Naive thymus-derived CD4-positive, alpha-beta T cell (primary cell): ENCODE measurements at places on chromosomes 4 and X. TPM values are rescaled to one million over a fixed set of nuclear protein-coding genes. Genes with fewer than 3 reads are reported as not detected.
A peak's percentile ranks its signal among the peaks of the same experiment; 100 is the strongest.

DNA sequence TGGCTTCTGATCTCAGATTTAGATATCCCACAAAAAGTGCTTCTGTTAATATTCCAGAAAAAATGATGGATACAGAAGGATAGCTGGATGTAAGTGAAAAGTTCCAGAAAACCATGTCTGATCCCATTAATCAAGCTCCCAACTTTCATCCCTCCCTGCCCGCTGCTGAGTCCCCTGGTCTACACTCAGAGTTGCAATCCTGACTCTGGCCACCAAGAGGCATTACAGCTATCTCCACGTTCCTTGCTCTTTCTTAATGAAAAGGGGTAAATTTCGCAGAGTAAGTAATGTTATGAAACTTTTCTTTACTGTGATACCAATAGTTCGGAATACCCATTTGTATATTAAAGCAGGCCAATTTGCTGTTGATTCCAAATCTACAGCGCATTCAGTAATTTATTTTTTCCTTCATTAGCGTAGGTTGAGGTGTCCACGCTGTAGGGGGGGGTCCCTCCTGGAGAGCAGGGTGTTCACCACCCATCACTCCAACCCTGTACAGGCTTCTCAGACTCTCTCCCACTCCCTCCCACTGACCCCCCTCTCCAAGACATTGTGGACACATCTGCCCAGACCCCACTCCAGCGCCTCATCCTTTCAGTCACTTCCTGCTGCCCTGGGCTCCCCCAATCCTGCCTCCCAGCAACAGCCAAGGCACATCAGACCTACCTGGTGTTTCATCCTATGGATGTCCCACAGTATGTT, 55.1 kb downstream of the RAB40A start:
- no peaks in the 10 kb centered on the region for H3K27me3 ChIP-seq
- H3K4me3 ChIP-seq, result peak overlapping the region; percentile 70
- H3K36me3 ChIP-seq, result no peaks in the 10 kb centered on the region
- DNase-seq, result peak; percentile 25

DNA sequence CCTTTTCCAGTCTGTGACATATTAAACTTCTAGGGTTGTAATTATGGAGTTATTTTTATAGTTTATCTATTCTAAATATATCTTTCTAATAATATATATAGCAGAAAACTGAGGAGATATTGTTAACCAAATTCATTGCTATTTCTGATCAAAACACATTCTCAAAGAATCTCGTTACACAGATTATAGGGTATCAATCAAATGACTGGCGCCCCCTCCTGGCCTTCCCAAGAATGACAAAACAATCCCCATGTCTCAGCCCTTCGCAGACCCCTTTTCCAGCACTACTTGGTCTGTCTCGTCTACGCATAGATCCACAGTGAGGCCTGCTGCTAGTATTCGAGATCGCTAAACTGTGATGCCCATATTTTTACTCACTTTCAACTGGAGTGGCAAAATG, 209.3 kb downstream of the GPC3 start:
- peak; percentile 54 for DNase-seq
- no peak overlapping the region for H3K4me3 ChIP-seq
- H3K4me1 ChIP-seq, result no peaks in the 10 kb centered on the region
- H3K27ac ChIP-seq, result no peak overlapping the region
- H3K36me3 ChIP-seq, result no peaks in the 10 kb centered on the region
- H3K27me3 ChIP-seq, result no peaks in the 10 kb centered on the region

DNA sequence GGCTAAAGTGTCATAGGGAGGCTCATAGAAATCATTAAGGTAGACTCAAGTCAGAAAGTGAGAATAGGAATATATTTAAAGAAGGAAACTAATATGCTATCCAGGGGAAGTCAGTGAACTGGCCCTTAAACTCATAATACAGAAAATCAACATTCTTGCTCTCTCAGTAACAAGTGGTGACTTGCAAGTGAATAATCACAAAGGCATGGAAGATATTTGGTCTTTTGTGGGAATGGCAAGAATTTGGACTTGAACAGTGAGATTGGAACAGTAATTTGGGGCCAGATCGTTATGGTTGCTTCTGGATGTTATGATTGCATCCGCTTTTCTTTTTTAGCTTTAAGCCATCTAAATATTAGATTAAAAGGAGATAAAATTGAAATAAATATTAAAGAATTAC, 103.8 kb downstream of the TBC1D19 start:
- H3K4me3 ChIP-seq, result no peak overlapping the region
- H3K36me3 ChIP-seq, result no peaks in the 10 kb centered on the region
- no peaks in the 10 kb centered on the region for H3K4me1 ChIP-seq
- no peak overlapping the region for H3K27ac ChIP-seq
- H3K27me3 ChIP-seq, result no peaks in the 10 kb centered on the region

DNA sequence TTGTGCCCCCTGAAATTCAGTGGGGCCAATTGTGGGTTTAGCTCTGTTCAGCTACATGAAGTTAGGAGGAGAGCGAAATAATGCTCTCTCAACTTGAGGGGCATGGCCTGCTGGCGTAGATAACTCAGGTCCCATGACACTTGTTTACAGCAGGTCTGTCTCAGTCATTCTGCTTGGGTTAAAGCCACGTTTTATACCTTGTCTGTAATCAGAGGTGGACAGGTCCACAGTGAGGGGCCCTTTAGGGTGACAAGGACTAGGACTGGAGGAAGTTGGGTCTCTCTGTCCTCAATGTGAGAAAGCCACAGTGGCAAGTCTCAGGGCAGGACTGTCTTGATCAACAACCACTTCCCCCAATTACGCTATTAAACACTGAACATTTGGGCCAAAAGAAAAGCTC, 49.0 kb downstream of the PDHA1 start:
- DNase-seq, result no peak
- no peaks in the 10 kb centered on the region for H3K4me1 ChIP-seq
- H3K4me3 ChIP-seq, result no peak overlapping the region
- no peak overlapping the region for H3K27ac ChIP-seq
- H3K36me3 ChIP-seq, result no peaks in the 10 kb centered on the region
- H3K27me3 ChIP-seq, result no peaks in the 10 kb centered on the region

GRCh38 chrX:84611843-84612636, 109.8 kb upstream of the HDX start:
- no peaks in the 10 kb centered on the region for H3K36me3 ChIP-seq
- no peak overlapping the region for H3K4me3 ChIP-seq
- H3K27ac ChIP-seq, result no peak overlapping the region
- H3K27me3 ChIP-seq, result no peaks in the 10 kb centered on the region
- H3K4me1 ChIP-seq, result no peaks in the 10 kb centered on the region
- DNase-seq, result no peak

GRCh38 chrX:40683245-40683644, 35.9 kb upstream of the CXorf38 start:
- no peak overlapping the region for H3K27ac ChIP-seq
- H3K4me3 ChIP-seq, result no peak overlapping the region
- no peaks in the 10 kb centered on the region for H3K4me1 ChIP-seq
- H3K36me3 ChIP-seq, result peaks cover 44% of the 10 kb centered on the region

DNA sequence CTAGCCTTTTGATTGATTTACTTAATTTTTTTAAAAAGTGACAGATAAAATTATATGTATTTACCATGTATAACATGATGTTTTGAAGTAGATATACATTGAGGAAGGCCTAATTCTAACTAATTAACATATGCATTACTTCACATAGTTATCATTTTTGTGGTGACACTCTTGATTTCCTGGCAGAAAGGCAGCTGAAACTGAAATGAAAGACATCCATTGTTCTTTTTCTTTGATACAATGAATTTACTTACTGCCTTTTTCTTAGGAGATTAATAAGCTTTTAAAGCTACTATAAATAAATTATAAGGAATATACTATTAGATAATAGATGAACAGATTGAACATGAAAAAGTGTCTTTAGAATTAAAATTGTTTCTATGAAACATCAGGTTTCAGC, 26.7 kb downstream of the ANKRD50 start:
- no peaks in the 10 kb centered on the region for H3K4me1 ChIP-seq
- H3K27ac ChIP-seq, result no peak overlapping the region
- DNase-seq, result no peak
- H3K36me3 ChIP-seq, result no peaks in the 10 kb centered on the region
- H3K4me3 ChIP-seq, result no peak overlapping the region

DNA sequence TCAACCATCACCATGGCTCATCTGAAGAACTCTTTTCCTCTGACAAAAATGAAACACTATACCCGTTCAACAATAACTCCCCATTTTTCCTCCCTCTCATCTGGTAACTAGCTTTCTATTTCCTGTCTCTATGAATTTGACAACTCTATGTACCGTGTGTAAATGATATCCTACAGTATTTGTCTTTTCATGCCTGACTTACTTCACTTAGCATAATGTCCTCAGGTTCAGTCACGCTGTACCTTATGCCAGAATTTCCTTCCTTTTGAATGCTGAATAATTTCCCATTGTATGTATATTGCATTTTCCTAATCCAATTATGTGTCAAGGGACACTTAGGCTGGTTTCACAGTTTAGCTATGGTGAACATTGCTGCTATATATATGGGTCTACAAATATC, 18.2 kb downstream of the MAGEA9 start:
- no peaks in the 10 kb centered on the region for H3K36me3 ChIP-seq
- no peak overlapping the region for H3K27ac ChIP-seq
- no peaks in the 10 kb centered on the region for H3K27me3 ChIP-seq
- H3K4me3 ChIP-seq, result no peak overlapping the region
- H3K4me1 ChIP-seq, result peaks cover 8% of the 10 kb centered on the region

DNA sequence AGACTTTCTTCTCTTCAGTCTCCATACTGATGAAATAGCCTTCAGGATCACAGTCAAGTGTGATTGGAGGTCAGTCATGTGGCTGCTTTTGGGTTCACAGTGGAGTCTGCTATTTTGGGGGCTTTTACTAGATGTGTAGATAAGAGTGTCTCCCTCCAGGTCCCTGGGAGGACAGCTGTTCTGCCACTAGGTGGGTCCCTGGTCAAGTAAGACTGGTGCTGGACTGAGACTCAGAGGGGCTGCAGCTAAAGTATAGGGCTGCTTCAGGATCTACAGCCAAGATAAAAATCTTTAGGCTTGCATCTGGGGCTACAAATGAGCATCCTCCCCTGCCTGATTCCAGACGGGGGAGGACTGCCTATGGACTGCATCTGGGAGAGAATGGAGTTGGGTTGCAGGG, 200.7 kb upstream of the ANKRD50 start:
- DNase-seq, result no peak
- H3K27ac ChIP-seq, result no peak overlapping the region
- H3K36me3 ChIP-seq, result no peaks in the 10 kb centered on the region
- no peak overlapping the region for H3K4me3 ChIP-seq
- no peaks in the 10 kb centered on the region for H3K4me1 ChIP-seq

DNA sequence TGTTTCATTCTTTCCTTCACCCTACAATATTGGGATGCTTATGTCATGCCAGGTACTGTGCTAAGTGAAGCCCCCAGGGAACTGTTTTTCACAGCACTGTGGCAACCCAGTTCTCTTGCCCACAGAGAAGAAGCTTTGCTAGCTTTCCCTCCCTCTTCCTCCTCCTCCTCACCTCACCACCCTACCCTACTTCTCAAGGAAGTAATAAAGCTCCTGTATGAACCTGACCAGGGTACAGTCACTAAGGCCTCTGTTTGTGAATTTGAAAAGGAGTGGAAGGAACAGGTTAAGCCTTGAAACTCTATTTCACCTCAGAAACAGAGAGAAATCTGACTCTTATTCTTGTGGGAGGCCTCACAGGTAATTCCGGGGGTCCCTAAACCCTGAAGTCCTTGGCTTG, 219.4 kb upstream of the RADX start:
- DNase-seq, result no peak
- H3K27ac ChIP-seq, result no peak overlapping the region
- H3K36me3 ChIP-seq, result no peaks in the 10 kb centered on the region
- H3K4me3 ChIP-seq, result no peak overlapping the region

DNA sequence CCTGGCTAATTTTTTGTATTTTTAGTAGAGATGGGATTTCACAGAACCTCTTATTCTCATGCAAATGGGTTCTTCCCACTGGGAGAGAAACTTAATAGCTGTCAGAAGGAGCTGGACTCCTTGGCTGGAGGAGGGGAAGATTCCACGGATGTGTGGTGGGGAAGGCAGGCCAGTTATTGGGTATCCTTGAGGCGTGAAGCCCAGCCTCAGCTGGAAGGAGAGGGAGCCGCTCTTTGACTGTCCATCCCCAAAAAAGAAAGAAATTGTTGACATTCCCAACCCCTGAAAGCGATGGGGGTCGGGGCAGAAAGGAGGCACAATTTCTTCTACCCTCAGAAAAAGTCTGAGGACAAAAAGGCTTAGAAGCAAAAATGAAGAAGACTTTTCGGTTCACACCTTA, 983.1 kb upstream of the PABPC4L start:
- H3K27me3 ChIP-seq, result no peaks in the 10 kb centered on the region
- no peak overlapping the region for H3K4me3 ChIP-seq
- no peak overlapping the region for H3K27ac ChIP-seq
- H3K4me1 ChIP-seq, result no peaks in the 10 kb centered on the region
- no peak for DNase-seq

DNA sequence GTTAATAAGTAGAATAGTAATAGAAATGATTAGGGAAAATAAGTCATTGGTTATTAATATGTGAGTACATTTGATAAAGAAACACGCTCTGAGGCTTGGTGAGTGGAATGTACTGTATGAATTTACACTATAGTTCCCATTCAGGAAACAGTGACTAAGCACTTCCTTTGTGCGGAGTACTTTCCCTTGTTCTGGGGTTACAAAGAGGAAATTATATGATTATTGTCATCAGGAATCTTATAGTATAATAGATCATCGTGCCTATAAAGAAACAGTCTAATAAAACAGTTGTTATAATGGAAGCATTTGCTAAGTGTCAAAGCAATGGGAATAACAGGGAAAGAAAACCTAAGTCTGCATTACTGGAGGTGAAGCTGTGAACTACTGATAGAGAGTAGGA, 138.0 kb downstream of the RPA4 start:
- no peak overlapping the region for H3K4me3 ChIP-seq
- no peaks in the 10 kb centered on the region for H3K4me1 ChIP-seq

- no peak overlapping the region for H3K4me3 ChIP-seq
- no peaks in the 10 kb centered on the region for H3K36me3 ChIP-seq
- no peak overlapping the region for H3K27ac ChIP-seq
These were observed 429.6 kb downstream of the SMARCA1 start for GRCh38 chrX:129093706-129094105.

GRCh38 chr4:80192937-80193336, 4.4 kb upstream of the PRDM8 start:
- H3K27ac ChIP-seq, result no peak overlapping the region
- no peaks in the 10 kb centered on the region for H3K36me3 ChIP-seq
- H3K4me1 ChIP-seq, result peaks cover 9% of the 10 kb centered on the region
- no peaks in the 10 kb centered on the region for H3K27me3 ChIP-seq
- DNase-seq, result no peak

DNA sequence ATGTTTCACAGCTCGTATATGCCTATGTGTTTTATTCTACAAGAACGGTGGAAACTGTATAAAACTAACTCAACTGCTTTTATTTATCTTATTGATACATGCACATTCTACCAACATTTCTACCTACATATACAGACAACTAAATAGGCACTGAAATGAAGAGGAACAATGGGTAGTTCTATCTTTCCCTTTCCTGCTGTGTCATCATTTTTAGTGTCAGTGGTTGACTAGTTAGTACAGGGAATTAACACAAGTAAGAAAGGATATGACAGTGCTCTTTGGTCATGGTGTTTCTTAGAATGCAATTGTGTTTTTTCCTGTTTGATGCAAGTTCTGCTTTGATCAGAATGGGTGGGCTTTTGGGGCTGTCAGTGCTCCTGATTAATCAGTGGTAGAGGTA, 293.8 kb upstream of the CTSO start:
- DNase-seq, result no peak
- H3K27me3 ChIP-seq, result no peaks in the 10 kb centered on the region
- H3K36me3 ChIP-seq, result no peaks in the 10 kb centered on the region
- H3K4me3 ChIP-seq, result no peak overlapping the region
- no peaks in the 10 kb centered on the region for H3K4me1 ChIP-seq

CENPVL2 gene
- not detected for total RNA-seq

CTAG2 gene
- not detected for total RNA-seq

AGTR2 gene
- total RNA-seq, result not detected

PDE6B gene
- total RNA-seq, result 18.0 TPM

FRMD7 gene
- total RNA-seq, result not detected

ALPK1 gene
- 18.8 TPM for total RNA-seq

HPGDS gene
- not detected for total RNA-seq

CDKL5 gene
- 4.3 TPM for total RNA-seq
